ENCODE measurements at places on chromosomes 12 and 14.

GRCh38 chr12:73863546-73863945 is 674.1 kb upstream of the ATXN7L3B start:
- no peak for DNase-seq

DNA sequence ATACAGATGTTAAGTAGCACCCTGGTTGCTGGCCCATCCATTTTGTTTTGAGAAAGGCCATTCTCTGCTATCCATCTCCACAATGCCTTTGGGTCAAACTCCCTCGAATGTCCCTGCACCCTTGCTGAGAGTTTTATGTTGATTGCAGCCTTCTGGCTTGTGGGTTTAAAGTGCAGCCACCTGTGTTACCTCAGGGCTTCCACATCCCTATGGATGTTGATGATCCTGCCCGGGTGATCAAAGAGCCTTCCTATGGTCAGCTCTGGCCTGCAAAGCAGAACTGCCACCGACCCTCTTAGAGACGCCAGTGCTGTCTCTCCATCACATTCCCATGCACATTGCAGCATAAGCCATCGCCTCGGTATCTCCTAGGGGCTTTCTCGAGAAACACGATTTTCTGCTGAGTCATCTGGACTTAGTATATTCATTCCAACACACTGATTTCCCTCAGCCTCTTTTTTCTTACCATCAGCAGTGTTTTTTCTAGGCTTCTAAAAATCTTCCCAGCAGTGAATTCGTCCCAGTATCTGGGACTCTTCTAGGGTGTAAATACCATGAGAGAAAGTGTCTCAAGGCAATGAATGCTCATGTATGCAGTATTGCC is 585.7 kb upstream of the TMEM132C start:
- no peak for DNase-seq

- DNase-seq, result no peak
Observed at GRCh38 chr14:65223636-65224035, 121.3 kb upstream of the MAX start.

DNA sequence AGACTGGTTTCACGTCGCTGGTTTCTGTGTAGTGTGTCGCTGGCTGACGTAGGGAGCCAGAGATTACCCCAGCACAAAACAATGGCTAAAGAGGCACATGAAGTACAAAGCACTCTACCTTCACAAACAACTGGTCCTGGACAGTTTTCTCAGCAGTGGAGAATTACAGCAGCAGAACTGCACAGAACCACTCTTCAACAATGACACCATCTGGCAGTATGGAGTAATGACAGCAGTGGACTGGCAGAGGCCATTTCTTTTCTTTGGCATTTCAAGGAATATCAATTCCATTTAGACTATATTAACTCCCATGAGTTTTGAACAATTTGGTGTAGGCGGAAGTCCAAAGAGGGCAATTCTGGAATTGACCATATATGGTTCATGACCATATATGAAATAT is 1074.1 kb downstream of the AACS start:
- no peak for DNase-seq

GRCh38 chr14:29232153-29232552 is 465.6 kb downstream of the FOXG1 start:
- no peak for DNase-seq

- no peak for DNase-seq
Observed at GRCh38 chr12:113090740-113091139, 34.2 kb downstream of the DTX1 start.

GRCh38 chr12:65205886-65206285 is 36.5 kb downstream of the LEMD3 start:
- no peak for DNase-seq

- DNase-seq, result no peak
Observed at GRCh38 chr12:122909442-122910288, 13.7 kb upstream of the VPS37B start.

- no peak for DNase-seq
Observed at GRCh38 chr12:11496157-11496851, 100.9 kb upstream of the PRB2 start.

DNA sequence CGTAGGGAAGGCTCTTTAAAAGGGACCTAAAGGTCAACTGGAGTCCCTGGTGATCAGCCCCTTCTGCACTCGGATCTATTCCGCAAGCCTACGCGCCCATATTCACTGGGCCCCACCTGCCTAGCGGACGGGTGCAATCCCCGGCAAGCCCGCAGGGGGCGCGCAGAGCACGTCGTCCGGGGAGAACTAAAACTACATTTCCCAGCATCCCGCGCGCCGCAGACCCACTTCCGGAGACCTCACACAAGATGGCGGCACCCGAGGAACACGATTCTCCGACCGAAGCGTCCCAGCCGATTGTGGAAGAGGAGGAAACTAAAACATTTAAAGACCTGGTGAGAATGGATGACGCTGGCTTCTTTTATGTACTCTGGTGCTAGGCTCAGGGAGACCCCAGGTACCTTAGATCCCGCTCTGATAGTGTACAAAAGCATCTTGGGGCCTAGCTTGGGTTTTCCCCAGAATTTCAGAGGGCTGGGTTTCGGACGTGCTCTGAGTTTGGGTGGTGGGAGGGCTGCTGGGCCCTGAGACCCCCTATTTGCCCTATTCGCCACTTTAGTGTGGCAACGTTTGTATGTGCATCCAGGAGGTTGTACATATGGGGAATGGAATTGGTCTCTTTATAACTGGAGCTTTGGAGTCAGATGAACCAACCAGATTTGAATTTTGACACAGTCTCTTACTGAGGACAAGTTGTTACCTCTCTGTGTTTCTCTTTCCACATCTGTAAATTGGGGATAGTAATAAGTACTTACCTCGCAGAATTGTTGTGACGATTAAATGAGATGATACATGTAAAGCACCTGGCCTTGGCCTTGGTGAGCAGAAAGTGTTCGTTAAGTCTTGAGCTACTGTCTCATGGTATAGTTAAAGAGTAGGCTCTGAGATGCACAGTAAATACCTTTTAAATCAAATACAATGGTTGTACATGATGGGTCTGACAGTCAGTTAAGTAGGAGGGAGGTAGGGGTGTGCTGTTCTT is at the start of gene DDX47:
TSS of gene DDX47 (plus strand) at position 227 of the 982 bp plus-strand sequence. CDS start at position 249, 22 bp downstream.
- DNase-seq, result peak; percentile 96

GRCh38 chr12:80041071-80041470 is 58.3 kb upstream of the OTOGL start:
- DNase-seq, result no peak

DNA sequence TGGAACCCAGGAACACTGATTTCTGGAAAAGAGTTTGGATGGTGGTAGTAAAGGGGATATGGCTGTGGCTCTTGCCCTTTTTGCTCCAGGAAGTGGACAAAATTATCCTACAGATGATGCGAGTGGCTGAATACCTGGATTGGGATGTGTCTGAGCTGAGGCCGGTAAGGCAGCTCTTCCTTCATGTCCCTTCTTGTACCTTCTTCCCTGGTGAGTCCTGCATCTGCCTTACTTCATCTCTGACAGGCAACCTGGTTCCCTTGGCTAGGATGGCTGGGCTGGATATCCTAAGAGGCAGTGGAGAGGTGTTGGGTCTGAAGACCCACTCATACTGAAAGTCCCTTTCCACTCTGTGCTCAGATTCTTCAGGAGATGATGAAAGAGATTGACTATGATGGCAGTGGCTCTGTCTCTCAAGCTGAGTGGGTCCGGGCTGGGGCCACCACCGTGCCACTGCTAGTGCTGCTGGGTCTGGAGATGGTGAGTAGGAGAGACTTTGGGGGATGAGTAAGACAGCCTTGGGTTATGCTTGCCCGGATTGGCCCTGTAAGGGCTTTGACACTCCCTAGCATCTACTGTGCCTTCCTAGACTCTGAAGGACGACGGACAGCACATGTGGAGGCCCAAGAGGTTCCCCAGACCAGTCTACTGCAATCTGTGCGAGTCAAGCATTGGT is 8.0 kb downstream of the DGKA start:
- DNase-seq, result no peak

GRCh38 chr12:27332407-27332713 is 276 bp upstream of the BMAL2 start:
- no peak for DNase-seq

DNA sequence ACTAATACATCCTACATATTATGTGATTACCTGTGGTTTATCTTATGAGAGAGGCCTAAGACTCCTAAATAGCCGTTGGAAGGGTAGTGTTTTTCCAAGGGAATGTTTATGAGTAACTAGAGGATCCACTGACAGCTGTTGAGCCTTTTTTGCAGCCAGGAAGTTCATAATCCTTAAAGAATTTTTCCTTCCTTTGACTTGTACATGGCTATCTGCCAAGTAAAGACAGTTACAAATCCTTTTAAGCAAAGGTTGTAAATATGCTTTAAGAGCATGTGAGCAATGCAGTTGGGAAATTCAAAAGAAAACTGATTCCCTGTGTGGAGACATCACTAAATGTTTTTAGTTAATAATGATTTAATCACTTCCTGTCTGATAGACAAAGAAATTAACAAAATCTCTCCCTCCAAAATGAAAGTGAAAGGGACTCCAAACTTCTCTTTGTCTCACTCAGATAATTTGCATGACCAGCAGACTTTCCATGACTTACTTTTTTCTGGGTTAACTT is 333.8 kb downstream of the PDZRN4 start:
- no peak for DNase-seq

DNA sequence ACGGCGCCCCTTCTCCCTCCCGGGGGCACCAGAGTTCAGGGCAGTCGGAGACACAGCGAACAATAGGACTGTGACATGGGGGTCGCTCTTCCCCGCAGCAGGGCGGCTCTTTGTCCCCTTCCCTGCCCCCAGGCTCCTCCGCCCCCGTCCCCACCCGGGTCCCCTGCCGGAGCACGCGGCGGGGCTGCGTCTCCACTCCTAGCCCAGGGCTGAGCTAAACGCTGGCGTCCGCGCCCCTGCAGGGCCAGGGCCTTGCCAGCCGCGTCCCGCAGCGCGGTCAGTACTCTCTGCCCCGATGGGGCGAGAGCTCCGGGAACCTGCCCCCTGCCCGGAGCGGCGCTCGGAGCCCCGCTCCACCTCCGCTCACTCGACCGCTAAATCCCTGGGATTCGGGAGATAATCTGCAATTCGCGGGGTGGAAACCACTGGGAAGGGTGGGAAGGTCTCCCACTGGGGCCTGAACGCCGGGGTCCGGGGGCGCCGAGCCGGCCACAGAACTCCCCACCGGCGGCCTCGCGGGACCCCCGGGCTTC is 825 bp upstream of the CCDC85C start:
- no peak for DNase-seq

- no peak for DNase-seq
Observed at GRCh38 chr14:94904636-94905035, 134.7 kb upstream of the GSC start.

DNA sequence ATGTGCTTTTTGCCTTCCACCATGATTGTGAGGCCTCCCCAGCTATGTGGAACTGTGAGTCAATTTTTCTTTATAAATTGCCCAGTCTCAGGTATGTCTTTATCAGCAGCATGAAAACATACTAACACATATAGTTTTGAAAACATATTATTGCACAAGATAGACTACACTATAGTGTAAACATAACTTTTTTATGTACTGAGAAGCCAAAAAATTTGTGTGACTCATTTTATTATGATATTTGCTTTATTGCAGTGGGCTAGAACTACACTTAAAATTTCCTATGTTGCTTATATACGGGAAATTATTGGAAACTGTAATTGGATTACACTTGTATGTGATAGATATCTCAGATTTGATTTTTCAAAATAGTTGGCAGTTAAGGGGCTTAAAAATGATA is 885.5 kb upstream of the FBXO33 start:
- no peak for DNase-seq

- DNase-seq, result no peak
Observed at GRCh38 chr12:25935355-25936144, 22.9 kb upstream of the RASSF8 start.

DNA sequence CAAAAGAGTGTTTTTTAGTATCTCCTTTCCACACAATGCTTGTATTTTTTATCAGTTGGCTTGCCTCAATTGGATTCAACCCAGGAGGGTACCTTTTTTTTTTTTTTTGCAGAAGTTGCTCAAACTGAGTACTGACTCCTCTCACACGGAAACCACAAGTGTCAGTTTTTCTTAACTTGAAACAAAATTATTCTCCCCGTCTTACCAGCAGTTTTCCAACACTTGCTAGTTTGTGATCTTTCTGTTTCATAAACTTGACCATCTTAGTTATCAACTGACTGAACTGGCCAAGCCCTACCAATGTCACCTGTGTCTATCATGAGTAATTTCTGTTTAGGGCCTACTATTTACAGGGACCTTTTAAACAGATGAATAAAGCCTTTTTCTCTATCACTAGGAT is 34.1 kb upstream of the ITPR2 start:
- peak; percentile 9 for DNase-seq

DNA sequence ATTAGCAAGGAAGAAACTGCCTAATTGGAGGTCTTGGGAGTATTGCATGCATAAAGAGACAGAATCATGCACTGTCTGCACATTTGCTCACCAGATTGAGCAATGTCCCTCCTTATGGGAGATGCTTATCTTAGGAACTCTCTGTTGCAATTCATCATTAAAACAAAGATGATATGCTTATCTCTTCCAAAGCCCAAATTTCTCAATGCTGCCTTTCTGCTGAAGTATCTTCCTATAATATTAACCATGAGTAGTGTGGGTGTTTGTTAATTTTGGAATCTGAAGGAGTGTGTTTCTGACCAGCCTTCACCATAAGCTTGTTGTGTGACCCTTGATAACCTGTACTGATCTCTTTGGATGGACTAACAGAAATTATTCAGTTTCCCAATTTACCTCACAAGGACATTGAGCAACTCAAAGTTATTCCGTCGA is 1257.6 kb upstream of the FLRT2 start:
- DNase-seq, result no peak

GRCh38 chr12:113473400-113473799 is 1.7 kb upstream of the LHX5 start:
- no peak for DNase-seq

DNA sequence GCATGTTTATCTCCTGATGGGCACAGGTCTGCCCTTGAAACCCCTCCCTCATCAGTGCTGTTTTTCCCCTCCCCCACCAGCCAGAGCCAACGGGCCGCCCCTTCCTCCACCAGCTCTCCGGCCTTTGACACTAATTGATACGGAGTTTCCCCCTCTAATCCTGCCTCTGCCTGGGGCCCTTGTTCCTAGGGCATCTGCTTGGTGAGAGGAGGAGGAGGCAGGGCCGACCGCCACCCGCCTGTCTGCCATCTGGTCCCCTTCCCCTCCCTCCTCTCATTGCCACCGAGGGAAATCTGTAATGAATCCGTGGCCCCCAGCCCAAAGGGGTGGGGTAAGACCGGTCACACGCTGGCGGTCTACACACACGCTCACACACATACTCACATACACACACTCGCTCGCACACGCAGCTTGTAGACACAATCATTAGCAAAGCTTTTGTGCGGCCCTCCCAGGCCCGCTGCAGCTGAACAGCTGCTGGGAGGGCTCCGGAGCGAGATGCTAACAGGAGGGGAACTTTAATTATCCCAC is 27.4 kb downstream of the SRRM4 start:
- no peak for DNase-seq

All from CD4-positive, alpha-beta T cell (primary cell).